ENCODE measurements at places on chromosomes 11 and 22. TPM values are rescaled to one million over a fixed set of nuclear protein-coding genes. Genes with fewer than 3 reads are reported as not detected.

The LARGE1 gene
- not detected for total RNA-seq

The LRRC51 gene
- total RNA-seq = 1.5 TPM

- DNase-seq = no peak
- no peaks in the 10 kb centered on the region for H3K36me3 ChIP-seq
- no peak overlapping the region for H3K4me3 ChIP-seq
- no peaks in the 10 kb centered on the region for H3K4me1 ChIP-seq
- no peak overlapping the region for H3K27ac ChIP-seq
These were observed 60.0 kb downstream of the BTG4 start for GRCh38 chr11:111452146-111452545.

- no peak overlapping the region for H3K27ac ChIP-seq
- H3K4me1 ChIP-seq = no peaks in the 10 kb centered on the region
- H3K4me3 ChIP-seq = no peak overlapping the region
- no peaks in the 10 kb centered on the region for H3K27me3 ChIP-seq
These were observed 186.5 kb downstream of the SHANK2 start for GRCh38 chr11:71065841-71066240.

DNA sequence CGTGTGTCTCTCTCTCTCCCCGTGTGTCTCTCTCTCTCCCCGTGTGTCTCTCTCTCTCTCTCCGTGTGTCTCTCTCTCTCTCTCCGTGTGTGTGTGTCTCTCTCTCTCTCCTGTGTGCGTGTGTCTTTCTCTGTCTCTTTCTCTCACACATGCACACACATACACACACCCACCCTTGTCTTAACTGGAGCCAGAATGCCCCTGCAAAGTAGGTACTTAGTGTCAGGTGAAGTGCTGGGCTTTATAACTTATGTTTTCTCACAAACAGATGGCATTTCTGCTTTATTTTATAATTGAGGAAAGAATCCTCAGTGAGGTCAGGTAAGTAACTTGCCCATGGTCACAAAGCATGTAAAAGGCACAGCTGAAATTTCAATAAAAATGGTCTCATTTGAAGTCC lies 106.0 kb downstream of the CSNK2A3 start:
- no peak overlapping the region for H3K27ac ChIP-seq
- no peak overlapping the region for H3K4me3 ChIP-seq
- H3K4me1 ChIP-seq = peaks cover 20% of the 10 kb centered on the region
- H3K27me3 ChIP-seq = no peaks in the 10 kb centered on the region
- no peak for DNase-seq

All from CD4-positive, CD25-positive, alpha-beta regulatory T cell (primary cell).